NCI-H187 (cell line): ENCODE measurements at places on chromosomes 6 and 20.

DNA sequence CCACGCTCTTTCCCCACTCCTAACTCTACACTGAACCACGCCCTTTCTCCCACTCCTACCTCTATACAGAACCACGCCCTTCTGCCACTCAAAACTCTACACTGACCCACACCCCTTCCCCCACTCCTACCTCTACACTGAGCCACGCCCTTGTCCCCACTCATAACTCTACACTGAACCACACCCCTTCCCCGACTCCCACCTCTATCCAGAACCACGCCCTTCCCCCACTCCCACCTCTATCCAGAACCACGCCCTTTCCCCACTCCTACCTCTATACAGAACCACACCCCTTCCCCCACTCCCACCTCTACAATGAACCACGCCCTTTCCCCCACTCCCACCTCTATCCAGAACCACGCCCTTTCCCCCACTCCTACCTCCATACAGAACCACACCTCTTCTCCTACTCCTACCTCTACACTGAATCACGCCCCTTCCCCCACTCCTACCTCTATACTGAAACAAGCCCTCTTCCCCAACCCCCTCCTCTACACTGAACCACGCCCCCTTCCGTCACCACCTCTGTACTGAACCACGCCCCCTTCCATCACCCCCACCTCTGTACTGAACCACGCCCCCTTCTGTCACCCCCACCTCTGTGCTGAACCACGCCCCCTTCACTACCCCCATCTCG lies 10.1 kb downstream of the PXMP4 start:
- no peak for DNase-seq

GRCh38 chr20:35077341-35077740 lies 15.3 kb downstream of the TRPC4AP start:
- no peak for DNase-seq

DNA sequence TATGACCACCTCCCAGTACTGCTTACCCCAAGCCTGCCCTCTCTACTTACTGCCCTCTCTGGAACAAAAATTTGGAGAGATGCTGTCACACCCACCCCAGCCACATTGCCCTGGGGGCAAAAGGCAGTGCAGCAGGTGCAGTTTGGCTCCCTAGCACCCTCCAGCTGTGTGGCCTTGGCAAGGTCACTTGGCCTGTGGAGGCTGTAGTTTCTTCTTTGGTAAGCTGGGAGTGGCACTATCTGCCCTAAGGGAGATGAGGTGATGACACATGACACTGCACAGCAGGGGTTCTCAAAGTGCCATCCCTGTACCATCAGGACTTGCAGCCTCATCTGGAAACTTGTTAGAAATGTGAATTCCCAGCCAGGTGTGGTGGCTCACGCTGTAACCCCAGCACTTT lies 44.8 kb downstream of the TAF8 start:
- DNase-seq, result no peak

GRCh38 chr20:53547664-53548239 lies 45.9 kb downstream of the ZNF217 start:
- DNase-seq, result peak; percentile 4

DNA sequence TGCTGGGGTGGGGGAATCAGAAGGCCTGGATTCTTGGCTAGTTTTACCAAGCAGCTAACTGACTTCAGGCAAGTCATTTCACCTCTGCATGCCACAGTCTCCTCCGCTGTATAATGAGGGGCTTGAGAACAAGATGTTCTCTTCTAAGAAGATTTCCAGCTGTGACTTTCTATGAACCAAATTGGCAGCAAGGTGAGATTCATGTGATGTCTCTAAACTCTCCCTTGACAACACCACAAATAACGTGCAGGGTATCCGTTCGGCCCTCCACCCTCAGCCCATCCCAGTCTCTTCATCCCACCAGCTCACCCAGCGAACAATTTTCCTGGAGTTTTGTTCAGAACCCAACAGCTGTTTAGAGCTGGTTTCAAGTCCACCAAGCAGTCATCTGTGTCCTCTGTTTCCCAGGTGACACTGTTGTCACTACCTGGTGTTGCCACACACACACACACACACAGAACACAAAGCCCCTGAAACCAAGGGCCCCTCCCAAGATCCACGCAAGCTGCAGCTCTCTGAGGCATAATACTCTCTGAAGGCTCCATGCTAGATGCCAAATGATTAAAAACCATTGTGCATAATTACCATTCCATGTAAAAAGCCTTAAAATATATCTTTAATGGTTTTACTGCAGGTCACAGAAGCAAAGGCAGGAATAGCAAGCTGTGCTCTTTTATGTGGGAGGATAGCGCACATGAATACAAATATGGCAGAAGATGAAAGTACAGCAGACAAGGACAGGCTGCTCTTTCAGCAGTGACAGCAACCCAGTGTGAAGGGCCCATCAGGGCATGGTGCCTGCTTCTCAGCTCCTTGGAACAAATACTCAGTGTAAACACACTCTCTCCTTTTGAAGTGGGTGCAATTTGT lies 48.2 kb downstream of the ARHGAP18 start:
- peak; percentile 60 for DNase-seq

DNA sequence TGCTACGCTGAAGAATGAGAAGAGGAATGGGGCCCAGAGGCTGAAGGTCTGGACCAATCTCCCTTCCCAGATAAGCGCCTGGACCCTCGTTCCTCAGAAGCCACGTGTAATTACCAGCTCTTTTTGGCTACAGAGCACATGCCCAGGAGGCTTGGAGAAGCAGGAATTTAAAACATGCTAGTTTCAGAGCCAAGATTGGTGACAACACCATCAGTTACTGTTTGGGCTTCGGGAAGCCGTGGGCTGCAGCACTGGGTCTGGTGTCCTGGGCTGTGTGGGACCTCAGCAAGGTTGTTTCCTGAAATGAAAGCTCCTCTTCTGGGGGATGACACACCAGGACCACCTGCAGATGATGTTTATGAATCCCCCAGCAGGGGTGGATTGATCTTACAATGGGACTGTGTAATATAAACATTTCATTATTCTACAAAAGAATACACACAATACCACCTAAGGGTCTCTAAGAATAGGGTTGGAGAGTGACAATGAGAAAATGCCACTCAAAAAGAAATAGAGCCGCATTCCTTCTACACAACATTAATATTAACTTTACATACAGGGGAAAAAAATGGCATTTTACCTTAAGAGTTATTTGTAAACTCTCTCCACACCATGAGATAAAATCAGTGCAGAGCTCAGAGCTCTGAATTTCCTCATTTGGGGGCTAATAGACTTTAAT lies 207.8 kb upstream of the FOXQ1 start:
- no peak for DNase-seq

GRCh38 chr6:100035873-100036653 lies 42.0 kb upstream of the MCHR2 start:
- no peak for DNase-seq

- DNase-seq, result no peak
Measured at GRCh38 chr6:84769306-84769705, 4.9 kb upstream of the TBX18 start.

GRCh38 chr6:166636934-166637333 lies 9.9 kb upstream of the RPS6KA2 start:
- no peak for DNase-seq

DNA sequence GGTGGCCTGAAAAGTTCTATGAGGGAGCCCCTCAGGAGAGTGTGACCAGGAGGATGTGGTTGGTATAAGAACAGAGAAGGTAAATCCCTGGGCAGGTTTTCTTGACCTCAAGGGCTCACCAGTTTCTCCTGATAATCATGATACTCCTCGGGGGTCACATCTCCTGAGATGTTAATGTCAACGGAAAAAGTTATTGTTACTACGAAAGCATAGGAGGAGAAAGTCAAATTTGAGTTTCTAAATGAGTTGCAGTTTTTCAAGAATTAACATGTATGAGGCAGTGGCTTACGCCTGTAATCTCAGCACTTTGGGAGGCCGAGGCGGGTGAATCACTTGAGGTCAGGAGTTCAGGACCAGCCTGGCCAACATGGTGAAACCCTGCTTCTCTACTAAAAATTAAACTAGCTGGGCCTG lies 23.4 kb downstream of the MGME1 start:
- no peak for DNase-seq

GRCh38 chr20:35917077-35917476 lies 37.2 kb downstream of the SCAND1 start:
- no peak for DNase-seq

GRCh38 chr6:112781241-112781640 lies 434.1 kb downstream of the RFPL4B start:
- no peak for DNase-seq

- DNase-seq, result no peak
Measured at GRCh38 chr6:109339906-109340678, 42.2 kb downstream of the CD164 start.

- no peak for DNase-seq
Measured at GRCh38 chr20:21395666-21396598, 1.4 kb downstream of the NKX2-4 start.

DNA sequence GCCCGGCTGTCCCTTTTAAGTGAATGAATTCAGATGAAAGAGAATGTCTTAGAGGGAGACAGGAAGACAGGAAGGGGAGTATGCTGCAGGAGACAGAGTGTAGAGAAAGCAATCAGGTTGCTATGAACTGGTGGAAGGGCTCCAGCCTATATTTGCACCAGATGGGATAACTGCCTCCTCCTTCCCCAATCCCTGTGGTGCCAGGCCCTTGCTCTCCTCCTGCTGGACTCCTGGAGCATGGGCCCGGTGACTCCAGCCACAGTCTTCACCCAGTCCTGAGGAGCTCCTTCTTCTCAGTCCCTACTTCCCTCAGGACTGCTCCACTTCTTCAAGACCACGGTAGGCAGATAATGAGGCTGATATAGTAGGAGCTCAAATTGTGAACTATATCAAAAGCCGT lies 91.8 kb downstream of the TMEM200A start:
- no peak for DNase-seq

GRCh38 chr20:50445354-50446151 lies 64.6 kb upstream of the PTPN1 start:
- DNase-seq, result no peak

- DNase-seq, result no peak
Measured at GRCh38 chr6:30227763-30228487, 14.7 kb upstream of the TRIM26 start.

- no peak for DNase-seq
Measured at GRCh38 chr20:36331209-36331608, 25.1 kb downstream of the DLGAP4 start.
